ENCODE measurements at places on chromosomes 2 and 18.

DNA sequence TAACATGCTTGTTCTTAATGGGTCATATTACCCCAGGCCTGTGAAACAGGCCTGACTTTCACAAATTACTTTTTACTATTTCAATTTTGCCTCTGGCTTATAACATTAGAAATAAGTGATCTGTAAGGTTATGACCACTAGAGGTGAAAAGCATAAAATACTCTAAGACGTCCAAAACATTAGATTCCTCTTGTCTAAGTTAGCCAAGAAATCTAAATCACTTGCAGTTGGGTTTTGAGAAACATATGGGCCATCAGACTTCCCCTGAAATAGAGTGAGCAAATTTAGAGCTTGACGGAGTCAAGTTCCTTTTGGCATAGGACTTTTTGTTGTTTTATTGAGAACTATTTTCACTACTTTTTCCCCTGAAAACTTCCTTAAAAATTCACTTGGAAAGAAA, 32.7 kb upstream of the RIT2 start:
- no peak for DNase-seq

- no peak for DNase-seq
These were observed 12.9 kb upstream of the IKZF2 start for GRCh38 chr2:213164263-213164662.

GRCh38 chr18:4405965-4406364, 49.1 kb downstream of the DLGAP1 start:
- DNase-seq, result no peak

- no peak for DNase-seq
These were observed 187.5 kb upstream of the ACVR2A start for GRCh38 chr2:147657086-147658000.

DNA sequence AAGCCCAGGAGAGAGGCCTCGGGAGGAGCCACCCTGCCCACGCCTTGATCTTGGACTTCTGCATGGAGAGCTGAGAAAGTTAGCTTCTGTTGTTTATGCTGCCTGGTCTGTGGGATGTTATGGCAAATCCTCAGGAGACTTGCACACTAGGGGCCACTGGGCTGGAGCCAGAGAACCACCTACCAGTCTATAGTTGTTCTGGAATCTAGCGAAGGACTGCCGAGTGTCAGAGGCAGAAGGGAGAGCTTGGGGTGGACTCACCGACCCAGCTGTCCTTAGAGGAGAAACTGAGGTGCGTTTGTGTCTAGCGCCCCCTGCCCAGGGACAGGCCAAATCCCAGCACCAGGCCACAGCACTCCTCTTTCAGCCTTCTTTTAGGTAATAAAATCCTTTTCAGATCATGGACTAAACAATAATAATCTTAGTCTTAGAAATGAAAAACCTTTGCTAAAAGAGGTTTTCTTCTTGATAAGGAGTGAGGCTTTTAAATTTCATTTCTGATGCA, 398.7 kb upstream of the SALL3 start:
- DNase-seq, result no peak

DNA sequence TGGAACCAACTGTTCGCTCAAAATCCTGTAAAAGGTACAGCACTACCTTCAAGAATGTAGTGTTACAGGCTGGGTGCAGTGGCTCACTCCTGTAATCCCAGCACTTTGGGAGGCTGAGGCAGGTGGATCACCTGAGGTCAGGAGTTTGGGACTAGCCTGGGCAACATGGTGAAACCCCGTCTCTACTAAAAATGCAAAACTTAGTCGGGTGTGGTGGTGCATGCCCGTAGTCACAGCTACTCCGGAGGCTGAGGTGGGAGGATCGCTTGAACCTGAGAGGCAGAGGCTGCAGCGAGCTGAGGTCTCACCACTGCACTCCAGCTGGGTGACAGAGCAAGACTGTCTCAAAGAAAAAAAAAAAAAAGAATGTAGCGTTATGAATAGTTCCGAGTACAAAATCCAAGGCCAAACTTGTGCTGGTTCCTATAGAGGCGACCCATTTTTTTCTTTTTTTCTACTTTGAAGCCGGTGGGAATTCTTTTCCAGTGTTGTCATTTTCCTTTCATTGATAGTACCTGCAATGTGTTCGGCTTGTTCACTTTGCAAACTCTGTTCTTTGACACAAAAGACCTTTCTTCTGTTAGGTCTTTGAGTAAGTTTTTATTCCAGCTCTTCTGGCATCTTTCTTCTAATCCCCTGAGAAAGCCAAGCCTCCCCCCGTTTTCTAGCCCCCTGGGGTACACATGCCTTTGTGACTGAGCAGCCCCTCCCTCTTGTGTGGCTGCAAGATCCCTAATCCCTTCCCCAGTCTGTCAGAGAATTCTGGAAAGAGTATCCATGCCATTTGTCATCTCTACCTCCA, 25.1 kb downstream of the INPP5D start:
- no peak for DNase-seq

DNA sequence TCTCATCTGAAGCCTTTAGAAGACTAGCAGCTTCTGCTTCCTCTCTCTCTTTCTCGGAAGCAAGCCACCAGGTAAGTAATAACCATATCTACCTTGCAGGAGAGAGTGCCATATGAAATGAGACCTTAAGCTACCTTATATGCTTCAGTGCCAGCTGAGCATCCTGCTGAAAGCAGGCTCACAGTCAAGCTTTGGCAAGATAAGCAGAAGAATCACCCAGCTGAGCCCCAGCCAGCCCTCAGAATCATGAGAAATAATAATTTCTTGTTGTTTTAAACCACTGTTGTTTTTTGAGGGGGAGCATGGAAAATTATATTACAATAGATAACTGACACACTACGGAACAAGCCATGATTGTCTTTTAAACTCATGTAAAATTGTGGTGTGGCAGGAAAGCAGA, 514.4 kb downstream of the MBD2 start:
- DNase-seq, result no peak

GRCh38 chr2:186405842-186406241, 80.2 kb upstream of the ZC3H15 start:
- DNase-seq, result no peak

DNA sequence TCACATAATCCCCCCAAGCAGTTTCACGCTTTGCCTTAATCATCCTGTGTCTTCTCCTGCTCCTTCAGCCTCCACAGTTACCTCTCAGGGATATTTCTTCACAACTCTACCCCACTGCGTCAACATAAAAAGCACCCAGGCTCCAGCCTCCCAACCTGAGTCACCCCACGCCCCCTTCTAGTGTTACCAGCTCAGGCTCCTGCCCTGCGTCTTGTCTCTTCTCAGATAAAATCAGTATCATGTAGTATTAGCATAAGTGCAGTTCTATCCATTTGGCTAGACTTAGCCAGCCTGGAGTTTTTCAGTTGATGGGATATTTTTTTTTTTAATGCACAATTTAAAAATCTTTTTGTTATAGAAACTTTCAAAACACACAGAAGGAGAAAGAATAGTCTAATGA, 9.6 kb upstream of the PELI1 start:
- DNase-seq, result no peak

DNA sequence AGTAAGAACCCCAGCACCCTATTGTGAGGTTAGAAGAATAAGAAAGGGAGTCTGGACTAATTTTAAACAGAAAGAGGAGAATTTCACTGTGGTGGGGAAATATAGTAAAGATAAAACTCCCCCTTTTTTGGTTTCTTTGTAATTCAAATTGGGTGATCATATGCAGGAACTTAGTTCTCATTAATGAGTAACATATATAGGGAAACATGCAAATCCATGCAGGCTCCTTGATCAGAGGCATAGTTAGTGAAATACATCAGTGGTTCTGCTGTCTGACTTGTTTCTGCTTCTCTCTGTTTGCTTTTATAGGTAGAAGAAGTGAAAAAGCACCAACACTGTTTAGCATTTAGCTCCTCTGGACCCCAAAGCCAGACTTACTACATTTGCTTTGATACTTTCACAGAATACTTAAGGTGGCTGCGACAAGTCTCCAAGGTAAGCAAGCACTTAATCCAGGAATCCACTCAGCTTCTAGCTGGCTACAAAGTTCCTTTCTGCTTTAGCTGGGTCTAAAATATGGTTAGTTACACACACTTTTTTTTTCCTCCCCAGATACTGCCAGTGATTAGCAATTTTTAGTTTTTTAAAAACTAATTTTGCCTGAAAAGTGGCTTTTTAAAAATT, 123.2 kb downstream of the PHLPP1 start:
- no peak for DNase-seq

DNA sequence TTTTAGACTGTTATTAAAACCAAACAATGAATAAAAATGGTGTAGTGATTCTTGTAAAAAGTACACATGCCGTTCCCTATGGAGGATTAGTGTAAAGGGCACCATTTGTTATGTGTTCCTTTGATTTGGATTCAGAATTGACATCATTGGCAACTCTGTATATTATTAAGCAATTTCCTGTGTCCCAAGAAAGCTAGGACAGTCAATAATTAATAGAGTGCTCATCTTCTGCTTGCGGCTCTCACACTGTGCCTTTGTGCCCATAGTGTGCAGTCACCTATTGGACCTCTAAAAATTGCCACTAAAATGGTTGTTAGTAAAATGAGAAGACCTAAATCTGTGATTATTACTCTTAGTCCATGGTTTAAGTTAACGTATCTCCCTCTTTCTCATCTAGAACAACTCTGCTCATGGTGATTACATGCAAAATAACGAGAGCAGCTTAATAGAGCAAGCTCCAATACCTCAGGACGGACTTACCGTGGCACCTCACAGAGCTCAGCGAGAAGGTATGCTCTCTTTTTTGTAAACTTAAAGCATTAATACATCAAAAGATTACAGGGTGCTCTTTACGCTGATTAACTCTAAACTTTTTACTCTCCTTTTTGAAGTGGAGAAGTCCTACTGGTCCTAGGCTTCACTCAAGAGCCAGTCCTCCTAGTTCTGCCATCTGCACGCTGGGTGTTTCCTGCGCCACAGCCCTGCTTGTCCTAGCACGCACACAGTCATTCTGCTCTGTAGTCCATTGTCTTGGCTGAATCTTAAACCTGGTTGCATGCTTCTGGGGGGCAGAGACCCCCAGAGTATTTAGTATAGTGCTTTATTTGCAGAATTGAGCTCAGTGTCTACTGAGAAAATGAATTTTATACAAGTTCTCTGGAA, 16.7 kb downstream of the ZCCHC2 start:
- no peak for DNase-seq

DNA sequence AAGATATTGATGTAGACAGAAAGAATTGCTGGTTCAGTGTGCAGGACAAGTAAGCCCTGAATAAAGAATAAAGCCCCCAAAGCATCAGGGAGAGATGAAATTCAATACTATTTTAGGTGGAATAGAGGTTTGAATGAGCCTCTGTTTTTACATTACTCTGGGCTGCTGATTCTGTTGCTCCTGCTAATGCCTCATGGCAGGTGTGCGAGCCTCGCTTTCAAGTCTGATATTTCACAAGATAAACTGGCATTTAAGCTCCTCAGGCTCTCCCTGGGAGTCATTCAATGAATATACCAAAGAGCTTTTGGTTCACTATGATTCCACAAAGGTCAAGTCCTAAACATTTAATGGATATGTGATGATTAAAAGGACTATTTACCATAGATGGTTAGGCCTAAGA, 601.0 kb upstream of the SLC39A10 start:
- DNase-seq, result no peak

DNA sequence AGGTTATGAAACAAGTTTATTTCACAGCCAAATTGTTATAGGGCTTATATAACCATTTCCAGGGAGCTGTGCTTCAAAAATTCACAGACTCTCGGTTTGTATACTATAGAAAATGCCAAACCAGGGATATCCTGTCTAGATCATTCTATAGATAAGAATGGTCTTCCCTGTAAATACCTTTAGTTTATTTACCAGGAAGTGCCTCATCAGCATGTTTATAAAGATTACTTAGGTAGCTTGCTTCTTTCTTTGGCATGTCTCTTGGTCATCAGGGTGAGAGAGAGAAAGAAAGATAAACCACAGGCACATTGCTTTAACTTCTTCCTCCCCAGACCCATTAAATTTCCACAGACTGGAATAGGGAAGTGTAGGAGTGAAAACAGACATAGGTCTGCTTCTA, 439.4 kb downstream of the SPAG16 start:
- DNase-seq, result no peak

- no peak for DNase-seq
These were observed 112.3 kb upstream of the UXS1 start for GRCh38 chr2:106306387-106306786.

DNA sequence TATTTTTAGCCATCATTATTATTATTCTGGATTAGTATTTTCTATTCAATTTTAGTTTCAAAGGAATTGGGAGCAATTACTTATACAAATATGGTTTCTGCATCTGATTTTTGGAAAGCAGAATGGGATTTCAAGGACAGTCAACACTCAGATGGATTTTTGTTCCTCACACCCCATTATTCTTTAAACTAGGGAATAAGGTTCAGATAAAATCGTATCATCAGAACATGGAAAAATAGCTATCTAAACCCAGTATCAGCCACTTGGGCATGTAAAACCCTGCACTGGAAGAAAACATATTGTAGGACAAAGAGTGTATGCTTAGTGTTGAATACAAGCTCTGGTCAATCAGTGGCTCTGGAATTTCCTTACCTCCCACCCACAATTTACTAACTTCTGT, 452.5 kb downstream of the ZNF516 start:
- no peak for DNase-seq

DNA sequence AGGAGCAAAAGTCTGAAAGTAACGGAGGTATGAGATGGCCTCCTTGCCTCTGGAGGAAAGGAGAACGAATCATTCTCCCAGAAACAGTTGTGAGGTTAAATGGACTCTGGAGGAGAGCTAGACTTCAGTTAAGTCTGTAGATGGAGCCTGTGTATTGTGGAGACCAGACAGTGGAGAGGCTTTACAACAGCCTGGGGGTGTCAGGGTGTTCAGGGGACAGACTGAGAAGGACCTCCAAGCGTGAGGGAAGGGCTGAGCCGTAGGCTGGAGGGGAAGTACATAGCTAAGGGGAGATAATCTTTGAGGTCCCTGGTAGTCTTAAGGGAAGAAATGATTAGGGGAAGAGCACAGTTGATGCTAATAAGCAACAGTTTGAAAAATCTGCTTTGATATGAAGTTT, 76.6 kb downstream of the GALNT1 start:
- DNase-seq, result no peak

DNA sequence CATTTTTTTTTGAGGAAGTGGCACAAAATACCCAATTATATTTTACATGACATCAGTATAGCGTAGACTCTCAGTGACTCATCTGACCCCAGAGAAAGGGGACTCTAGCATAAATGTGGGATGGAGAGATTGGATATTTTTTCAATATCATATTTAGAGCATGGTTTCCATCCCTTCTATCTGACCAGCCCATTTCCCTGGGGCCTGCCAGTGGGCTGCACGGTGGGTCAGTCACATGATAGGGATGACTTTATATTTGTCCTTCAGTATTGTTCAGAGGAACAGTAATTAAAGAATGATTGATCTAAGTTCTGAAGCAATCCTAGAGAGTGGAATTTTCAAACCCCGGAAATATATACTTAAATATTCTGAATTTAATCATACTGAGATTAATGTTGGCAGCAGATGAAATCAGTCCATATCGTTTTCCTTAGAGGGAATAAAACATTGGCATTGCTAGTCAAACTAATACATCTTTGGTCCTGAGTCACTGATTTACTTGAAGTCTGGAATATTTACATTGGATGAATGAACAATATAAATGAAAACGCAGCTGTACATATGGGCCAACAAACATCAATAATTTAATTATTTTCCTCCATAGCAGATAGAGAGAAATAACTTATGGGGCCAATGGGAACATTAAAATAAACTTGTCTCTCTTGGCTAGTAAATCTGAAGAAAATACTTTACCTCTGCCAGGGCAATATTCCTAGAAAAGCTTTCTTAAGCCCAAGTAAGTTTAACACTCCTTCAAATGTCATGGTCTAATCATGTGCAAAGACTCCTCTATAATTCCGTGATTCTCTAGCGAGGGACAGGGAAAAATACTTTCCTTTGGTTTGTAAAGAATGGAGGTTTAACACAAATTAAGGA, 563.6 kb upstream of the PKDCC start:
- no peak for DNase-seq

GRCh38 chr2:101751276-101751815, 53.8 kb downstream of the MAP4K4 start:
- no peak for DNase-seq

GRCh38 chr2:46784278-46784677, 131.3 kb downstream of the MCFD2 start:
- no peak for DNase-seq
